NCI-H2081 treated with DMSO at 0.1 percent for 48 hours (cell line): ENCODE measurements at places on chromosomes 1 and 21.
A peak's percentile ranks its signal among the peaks of the same experiment; 100 is the strongest.

DNA sequence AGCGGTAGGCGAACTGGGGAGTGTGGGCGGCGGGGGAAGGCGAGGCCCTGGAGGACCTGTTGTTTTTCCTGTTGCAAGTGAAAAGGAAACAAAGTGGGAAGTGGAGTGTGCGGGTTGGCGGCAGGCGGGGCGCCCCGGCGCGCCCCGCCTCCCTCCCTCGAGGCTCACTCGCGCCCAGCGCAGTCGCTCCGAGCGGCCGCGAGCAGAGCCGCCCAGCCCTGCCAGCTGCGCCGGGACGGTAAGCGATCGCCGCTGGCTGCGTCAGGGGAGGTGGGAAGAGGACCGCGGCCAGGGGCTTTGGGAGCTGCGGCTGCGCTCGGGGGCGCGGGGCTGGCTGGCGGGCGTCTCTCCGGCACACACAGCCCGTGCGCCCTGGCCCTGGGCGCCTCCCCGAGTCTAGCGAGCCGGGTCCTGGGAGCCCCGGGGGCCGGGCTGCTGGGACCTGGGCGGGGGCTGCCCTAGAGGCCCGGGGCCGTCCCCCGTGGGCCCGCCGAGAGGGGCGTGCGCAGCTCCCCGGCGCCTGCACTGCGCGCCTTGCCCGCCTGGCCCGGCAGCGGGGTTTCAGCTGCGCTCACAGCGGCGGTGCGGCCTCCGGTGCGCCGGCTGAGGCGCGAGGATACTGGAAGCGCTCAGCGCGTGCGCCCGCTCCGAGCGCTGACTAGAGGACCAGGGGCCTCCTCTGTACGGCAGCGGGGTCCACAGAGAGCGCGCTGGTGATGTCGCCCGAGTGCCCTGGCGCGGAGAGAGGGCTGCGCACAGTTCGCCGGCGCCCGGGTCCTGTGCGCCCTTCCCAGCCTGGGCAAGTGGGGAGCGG is at the start of gene PIK3CD:
Gene PIK3CD (plus strand): TSS at position 167 of the 814 bp plus-strand sequence. CDS start 58,725 bp downstream, outside the sequence.
- DNase-seq, result no peak

- DNase-seq, result no peak
Measured at GRCh38 chr21:42782723-42783242, 96.6 kb downstream of the WDR4 start.

GRCh38 chr1:42420911-42421585 is 34.8 kb downstream of the ZMYND12 start:
- DNase-seq, result peak; percentile 97

GRCh38 chr1:82116105-82116504 is 315.4 kb downstream of the ADGRL2 start:
- no peak for DNase-seq
